ENCODE measurements at places on chromosomes 5 and 9.

DNA sequence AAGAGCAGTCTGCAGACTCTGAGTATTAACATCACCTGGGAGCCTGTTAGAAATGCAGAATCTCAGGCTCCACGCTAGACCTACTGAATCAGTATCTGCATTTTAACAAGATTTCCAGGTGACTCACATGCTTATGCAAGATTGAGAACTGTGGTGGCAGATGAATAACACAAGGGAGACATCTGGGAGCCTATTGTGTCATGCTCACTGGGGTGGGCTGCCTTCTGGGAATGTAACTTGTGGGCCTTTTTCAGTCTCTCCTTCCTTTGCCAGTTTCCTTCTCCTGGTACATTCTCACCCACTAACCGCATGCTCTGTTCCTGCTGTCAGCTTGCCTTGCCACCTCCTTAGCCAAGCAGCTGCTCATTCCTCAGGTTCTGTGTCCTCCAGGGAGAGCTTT is 176.6 kb upstream of the C9orf72 start:
- DNase-seq: no peak

DNA sequence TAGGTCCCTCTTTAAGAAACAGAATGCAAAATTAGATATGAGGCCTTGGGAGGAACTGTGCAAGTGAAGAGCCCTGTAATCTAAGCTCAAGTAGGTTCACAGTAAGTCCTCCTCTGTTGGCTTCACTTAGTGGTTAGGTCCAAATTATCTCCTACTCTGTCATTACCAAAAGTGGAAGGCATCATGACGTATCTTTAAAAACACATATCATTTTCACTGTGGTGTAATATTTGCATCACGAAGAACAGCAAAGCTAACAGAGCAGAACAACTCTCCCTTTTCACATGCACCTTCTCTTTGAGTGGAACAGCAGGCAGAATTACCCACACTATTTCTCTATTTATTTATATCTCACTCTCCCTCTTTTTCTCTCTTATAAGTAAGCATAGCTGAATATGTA is 240.5 kb upstream of the CCNH start:
- no peak for DNase-seq

DNA sequence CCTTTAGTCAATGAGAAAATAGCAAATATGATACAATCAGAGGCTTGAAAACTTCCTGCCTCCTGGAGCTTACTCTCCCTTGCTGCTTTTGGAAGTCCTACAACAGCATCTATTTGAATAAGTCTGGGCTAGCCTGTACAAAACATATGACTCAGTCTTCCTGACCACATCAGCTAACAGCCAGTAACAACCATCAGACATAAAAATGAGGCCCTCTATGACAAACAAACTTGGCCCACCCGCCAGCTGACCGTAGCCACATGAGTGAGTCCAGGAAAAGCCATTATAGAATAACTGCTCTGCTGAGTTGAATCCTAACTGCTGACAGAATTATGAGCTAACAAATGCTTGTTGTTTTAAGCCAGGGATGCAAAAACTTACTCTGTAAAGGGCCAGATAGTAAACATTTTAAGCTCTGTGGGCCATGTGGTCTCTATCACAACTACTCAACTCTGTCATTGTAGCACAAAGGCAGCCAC is 347.6 kb downstream of the PTPRD start:
- no peak for DNase-seq

DNA sequence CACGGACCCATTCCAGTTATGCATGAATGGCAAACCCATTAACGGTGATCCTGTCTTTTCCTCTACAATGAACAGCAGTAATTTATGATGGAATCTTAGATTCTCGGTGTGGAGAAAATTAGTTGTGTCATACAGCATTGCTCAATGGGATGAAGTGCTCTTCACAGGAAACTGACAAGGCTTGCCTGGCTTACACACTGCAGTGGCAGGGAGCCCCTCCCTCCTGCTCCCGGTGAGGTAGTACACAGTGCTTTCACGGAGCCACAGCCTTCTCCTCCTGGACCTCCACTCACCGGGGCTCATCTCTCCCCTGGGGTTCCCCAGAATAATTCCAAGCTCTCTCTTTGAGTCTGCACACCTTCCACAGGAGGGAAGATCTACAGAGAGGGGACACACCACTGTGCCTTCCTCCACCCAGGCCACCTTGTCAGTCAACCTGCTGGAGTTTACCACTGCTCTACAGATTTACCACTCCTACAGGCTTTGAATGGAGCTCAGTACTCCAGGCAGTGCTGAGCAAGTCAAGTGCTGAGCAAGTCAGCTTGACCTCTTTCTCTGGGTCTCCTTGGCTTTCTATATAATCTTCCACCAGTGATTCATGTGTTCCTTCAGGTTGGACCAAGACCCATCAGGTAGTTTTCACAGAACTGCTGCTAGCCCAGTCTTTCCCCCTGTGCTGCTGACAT is 59.1 kb upstream of the TBC1D2 start:
- DNase-seq: no peak

- no peak for DNase-seq
Measured at GRCh38 chr9:81772144-81772543, 82.8 kb upstream of the TLE1 start.

DNA sequence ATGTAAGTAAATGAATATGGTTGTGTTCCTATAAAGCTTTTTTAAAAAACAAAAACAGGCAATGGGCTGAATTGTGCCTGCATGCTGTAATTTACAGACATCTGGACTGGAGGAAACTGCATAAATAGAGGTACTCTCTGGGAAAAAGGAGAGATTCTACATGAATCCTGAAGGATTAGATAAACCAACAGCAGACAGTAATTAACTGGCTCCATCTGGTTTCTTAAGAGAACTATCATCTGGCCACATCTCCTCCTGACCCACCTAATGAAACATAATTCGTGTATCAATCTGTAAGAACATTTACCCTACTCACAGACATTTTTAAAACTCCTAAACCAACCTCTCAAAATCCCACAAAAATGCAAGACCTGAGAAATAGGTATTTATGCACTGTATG is 528.1 kb upstream of the ST8SIA4 start:
- DNase-seq: no peak

Measured in C1 segment of cervical spinal cord (tissue), 14 donors.